ENCODE measurements at places on chromosomes 5 and 9.

GRCh38 chr5:42267091-42267490, 156.1 kb upstream of the GHR start:
- no peak for DNase-seq

DNA sequence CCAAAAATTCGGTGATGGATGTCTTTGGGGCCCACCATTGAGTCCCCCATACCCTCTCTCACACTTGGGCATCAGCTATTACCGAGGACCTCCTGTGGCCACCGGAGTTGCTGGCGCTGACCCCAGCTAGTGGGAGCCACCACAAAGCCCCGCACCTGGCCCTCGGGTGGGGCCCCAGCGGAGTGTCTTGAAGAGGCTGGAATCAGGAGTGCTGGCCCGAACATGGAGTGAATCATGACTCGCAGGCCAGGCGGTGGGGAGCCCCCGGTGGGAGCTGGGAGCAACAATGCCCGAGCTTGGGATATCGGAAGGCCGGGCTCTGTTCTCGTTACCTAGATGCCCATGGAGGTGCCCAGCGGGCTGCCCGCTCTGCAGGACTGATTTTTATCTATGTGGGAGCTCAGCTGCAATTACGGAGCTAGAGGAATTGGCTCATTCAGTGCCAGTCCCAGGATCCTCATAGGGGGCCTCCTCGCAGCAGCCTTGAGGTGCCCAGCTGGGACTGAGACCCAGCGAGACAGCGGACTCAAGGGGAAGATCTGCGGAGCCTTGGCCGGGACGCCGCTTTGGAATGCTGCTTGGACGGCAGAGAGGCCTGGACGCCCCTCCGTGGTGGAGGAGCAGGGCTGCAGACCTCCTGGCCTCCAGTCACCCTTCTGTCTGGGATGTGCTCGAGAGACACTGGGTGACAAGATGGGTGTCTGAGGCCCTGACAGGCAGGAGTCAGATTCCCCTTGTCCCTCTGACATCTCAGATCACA, 70.8 kb downstream of the PSMB7 start:
- DNase-seq: peak; percentile 63

- DNase-seq: no peak
Observed at GRCh38 chr5:99179206-99179605, 250.4 kb upstream of the CHD1 start.

GRCh38 chr5:122500245-122501088, 188.4 kb downstream of the SNCAIP start:
- DNase-seq: no peak

DNA sequence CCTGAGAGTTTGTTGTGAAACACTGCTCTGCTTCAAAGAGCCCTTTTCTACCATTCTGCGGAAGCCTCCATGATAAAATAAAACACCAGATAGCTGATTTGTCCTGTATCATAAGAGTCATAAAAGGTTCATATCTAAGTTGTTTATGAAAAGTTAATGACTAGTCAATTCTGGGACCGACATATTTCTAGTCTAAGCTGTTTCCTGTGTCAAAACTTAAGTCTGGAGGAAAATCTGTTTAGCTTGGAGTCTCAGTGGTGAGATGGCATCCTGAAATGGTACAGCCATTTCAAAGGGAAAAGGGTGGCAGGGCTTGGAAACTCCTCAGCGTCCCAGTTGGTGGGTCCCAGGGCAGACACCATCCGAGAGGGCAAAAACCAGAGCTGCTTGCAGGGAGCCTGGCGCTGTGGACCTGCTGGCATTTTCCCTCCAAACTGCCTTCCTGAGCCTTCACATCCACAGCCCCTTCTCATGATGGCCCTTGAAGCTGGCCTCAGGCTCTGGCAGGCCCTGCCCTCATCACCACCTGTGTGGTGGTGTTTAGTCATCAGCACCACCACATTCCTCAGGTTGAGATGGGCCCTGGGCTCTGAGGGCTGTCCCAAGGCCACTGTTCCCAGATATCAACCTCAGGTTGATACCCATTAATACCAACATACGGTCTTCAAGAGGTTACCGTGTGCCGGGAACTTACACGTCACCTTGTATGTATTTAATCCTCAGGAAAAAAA, 184.0 kb downstream of the HSPA4 start:
- peak; percentile 25 for DNase-seq

GRCh38 chr5:139633295-139634027, 14.7 kb upstream of the CXXC5 start:
- peak; percentile 82 for DNase-seq

- DNase-seq: no peak
Observed at GRCh38 chr5:178339272-178339671, 106.7 kb upstream of the PHYKPL start.

DNA sequence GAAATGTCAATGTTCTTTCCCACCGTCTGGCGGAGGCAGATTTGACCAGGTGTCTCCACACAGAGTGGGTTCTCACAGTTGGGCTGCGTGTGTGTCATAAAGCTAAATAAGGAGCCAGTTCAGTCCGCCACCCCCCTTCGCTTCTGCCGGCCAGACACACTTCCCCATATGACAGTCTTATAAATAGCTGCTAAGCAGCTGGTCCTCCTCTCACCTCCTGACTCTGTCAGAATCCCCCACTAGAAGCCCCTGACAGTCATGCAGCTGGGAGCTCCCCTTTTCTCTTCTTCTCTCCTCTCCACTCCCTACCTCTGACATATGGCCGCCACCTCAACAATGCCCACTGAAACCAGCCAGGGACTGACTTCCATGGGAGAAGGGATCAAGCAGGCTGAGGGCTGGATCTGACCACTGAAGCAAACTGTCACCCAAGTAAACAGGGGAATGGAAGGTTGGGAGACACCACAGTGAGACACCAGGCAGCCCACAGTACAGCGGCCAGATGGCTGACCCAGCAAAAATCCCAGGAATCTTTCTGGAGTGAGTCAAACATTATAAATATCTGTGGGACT, 141.9 kb upstream of the EFNA5 start:
- no peak for DNase-seq

DNA sequence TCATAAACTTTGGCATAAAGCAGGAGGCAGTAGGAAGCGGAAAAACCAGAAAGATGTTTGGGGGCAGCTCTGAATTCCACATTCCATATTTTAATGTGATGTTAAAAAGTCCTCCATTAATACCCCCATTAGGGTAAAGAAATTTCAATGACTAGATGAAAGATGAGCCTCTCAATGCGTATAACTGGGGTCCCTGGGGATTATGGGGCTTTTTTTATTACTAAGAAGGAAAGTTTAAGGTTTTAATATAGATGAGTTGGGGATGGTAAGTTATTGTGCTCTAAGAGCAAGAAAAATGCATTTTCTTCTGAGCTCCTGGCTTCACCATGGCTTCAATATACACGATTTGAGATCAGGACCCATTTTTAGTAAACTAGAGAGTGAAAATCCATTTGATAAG, 321.9 kb downstream of the CDK5RAP2 start:
- DNase-seq: no peak

DNA sequence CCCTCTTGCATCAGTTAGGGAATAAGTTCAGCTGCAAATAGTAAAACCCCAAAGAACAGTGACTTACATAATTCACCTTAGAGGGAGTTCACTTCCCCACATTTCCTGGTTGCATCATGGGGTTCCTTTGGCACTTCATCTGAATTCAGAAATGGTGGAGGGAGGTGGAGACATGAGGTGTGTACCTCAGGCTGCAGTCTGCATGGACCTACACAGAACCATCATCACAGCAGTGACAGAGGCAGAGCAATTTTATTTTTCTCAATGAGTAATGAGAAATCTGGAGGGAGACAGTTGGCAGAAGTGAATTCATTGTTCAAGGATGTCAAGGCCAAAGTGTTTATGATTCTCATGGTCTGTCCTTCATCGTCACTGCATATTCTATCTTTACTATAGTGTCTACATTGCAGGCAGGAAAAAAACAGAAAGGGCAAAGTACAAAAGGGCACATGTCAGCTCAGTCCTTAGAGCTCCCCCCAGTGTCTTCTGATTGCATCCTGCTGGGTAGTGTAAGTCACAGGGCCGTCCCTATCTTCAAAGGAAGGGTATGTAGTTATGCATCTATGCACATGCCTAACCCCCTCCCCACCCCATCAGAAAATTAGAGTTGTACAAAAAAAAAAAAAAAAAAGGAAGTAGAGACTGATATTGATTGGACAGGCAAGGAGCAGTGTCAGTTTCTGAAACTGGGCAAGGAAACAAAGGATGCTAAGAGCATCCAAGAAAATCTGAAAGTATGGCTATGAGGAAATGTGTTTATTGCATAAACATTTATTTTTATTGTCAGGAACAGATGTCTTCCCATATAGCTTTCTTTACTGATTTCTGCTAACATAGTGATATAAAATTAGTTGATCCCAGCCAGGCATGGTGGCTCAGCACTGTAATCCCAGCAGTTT, 132.7 kb upstream of the APC start:
- DNase-seq: no peak

- DNase-seq: no peak
Observed at GRCh38 chr9:78918976-78919375, 622.1 kb downstream of the PSAT1 start.

GRCh38 chr9:120616966-120617935, 37.3 kb upstream of the CDK5RAP2 start:
- DNase-seq: no peak

DNA sequence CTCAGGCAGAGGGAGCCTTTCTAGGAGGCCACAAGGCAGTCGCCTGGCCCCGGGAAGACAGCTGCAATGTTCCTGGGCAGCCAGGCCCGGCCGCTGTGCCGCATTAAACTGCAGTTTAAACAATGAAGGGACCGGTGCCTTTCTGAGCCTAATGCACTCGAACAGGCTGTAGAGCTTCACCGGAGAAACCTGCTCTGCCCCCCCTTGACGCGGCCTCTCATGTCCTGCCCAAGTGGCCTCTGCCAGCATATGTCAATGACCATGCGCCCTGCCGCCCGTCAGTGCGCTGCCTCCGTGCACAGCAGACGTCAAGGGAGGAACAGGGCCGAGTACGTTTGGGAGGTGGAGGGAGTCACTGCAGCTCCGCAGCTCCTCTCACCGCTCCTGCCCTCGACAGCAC, 38.4 kb upstream of the BARHL1 start:
- no peak for DNase-seq

GRCh38 chr9:36154331-36154952, 14.7 kb upstream of the CCIN start:
- no peak for DNase-seq

DNA sequence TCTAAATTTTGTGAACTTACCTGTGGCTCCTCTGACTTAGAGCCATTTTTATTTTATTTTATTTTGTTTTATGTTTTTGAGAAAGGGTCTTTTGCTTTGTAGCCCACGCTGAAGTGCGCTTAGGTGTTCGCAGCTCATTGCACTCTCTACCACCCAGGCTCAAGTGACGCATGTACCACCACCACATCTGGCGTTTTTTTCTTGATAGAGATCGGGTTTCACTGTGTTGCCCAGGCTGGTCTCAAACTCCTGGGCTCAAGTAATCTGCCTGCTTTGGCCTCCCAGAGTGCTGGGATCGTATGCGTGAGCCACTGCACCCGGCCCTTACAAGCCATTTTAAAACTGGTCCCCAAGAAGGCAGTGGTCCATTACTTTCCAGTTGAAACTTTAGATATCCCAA, 18.5 kb downstream of the MATR3 start:
- no peak for DNase-seq

DNA sequence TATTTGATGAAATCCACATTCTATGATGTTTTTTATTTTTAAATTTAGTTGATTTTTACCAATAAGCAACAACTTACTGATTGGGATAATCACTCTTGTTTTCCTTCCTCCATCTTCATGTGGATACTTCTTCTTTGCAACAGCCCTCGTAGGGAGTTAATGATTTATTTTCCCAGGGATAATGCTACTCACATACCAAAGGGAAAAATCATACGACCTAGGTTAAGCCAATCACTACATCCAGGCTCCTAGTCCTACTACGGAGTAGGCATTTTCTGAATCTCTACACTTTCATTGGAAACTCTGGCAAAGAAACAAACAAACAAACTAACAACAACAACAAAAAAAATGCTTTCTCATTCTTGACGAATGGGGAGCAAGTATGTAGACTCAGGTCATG, 663.4 kb downstream of the PTPRD start:
- DNase-seq: no peak

DNA sequence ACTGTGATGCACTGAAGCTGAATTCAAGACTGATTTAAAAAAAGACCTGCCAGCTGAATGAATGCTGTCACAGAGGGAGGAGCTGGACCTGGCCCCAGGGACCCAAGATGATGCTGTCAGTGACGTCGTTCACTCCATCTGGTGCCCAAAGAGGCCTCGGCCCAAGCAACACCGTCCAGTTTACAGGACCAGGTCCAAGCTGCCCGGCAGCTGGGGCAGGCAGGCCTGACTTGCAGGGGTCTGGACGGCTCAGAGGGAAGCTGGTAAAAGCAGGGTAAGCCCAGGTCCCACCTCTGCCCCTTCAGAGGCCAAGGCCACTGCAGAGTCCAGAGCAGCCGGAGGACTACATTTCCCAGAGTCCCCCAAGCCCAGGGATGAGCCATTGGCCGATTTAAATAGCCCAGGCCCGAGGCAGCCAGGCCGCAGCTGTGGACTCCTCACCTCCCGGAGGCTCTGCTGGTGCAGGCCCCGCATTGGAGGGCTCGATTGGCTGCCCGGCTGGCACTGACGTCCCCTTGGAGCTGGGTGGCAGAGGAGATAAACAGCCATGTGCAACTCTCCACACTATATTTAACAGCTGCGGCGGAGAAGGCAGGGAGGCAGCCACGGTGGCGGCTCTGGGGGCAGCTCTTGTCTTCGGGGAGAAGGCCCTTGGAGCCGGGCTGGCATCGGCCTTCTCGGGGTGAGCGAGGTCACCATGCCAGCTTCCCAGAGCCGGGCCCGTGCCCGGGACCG, at the start of gene PLPP7:
TSS of gene PLPP7 (plus strand) at position 423 of the 735 bp plus-strand sequence. CDS start at position 698, 275 bp downstream.
- peak; percentile 92 for DNase-seq

- DNase-seq: no peak
Observed at GRCh38 chr9:121219530-121219929, 17.9 kb upstream of the RAB14 start.

DNA sequence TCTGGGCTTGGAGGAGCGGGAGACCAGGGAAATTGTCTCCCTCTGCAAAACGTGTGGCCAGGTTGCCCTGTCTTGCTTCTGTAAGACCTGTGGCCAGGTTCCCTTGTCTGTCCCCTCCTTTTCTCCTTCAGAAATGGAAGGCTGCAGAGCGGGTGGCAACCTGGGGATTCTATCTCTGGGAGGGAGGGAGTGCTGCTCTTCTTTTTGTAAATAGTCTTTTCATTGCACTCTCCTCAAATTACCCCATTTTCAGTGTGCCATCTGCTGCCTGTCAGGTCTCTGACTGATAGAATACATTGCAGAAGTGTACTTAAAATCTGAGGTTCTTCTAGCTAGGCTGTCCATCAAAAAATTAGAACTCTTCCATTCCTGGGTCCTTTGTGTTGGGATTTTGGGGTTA, 126.0 kb downstream of the GABRB2 start:
- DNase-seq: no peak

All from Right ventricle myocardium inferior (tissue), 1 donor.